ENCODE measurements at places on chromosomes 2 and 18.

GRCh38 chr2:193943406-193943960 is 1713.5 kb upstream of the SLC39A10 start:
- no peak for DNase-seq

DNA sequence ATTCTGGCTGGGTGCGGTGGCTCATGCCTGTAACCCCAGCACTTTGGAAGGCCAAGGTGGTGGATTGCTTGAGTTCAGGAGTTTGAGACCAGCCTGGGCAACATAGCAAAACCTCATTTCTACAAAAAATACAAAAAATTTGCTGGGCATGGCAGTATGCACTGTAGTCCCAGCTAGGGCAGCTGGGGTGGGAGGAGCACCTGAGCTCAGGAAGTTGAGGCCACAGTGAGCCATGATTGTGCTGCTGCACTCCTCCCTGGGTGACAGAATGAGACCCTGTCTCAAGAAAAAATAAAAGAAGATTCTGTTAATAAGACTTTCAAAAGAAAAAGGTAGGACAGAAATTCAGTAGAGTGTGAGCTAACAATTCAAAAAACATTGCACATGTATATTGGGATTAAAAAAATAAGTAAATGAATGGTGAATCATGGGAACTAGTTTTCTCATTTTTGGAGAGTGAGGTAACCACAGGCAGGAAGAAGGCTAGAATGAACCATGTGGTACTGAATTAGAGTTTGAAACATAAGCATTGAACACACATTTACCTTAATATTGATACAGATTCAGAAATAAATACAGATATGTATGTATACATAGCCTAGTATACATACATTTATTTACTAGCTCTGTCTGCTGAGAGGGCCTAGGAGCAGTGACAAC is 53.5 kb downstream of the NCOA1 start:
- DNase-seq = no peak

DNA sequence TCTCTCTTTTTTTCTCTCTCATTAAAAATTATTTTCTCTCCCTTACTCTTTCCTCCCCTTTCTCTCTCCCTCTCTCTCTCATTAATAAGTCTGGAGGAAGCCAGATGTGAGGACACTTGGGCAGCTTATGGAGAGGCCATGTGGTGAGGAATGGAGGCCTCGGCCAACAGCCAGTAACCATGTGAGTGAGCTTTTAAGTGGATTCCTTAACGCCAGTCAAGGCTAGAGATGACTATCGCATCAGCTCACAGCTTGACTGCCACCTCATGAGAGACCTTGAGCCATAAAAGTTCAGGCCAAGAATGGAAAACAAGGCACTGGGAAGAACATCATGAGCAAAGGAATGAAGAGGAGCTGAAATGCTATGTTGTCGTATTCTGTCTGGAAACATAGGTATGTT is 39.1 kb downstream of the ETAA1 start:
- no peak for DNase-seq

DNA sequence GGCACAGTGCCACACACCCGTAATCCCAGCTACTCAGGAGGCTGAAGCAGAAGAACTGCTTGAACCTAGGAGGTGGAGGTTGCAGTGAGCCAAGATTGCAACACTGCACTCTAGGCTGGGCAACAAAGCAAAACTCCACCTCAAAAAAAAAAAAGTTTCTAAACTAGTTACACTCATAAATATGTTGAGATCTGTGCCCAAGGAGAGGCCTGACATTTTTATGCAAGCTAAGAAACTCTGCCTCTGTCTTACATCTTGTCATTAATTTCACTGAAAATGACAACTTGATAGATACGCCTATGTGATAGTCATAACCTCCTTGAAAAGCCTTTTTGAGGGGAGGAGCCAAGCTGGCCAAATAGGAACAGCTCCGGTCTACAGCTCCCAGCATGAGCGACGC is 412.7 kb downstream of the STK39 start:
- DNase-seq = no peak

- DNase-seq = no peak
Observed at GRCh38 chr2:149021271-149021719, 17.2 kb upstream of the LYPD6B start.

DNA sequence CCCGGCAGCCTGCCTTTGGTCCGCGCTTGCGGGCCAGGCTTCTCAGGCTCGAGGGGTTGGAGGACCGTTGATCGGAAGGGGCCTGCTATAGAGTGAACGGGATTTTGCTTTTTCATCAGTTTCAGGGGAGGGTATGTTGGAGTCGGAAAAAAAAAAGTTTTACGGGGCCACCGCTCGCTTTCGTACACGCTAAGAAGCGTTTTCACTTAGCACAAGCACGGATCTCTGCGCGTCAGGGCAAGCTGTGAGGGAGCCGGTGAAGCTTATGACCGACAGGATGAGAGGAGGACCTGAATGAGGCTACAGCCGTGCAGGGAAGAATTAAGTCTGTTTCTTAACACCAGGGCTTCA is 443 bp downstream of the CPSF3 start:
- DNase-seq = no peak

GRCh38 chr18:13434854-13435253 is 216.3 kb downstream of the LDLRAD4 start:
- no peak for DNase-seq

DNA sequence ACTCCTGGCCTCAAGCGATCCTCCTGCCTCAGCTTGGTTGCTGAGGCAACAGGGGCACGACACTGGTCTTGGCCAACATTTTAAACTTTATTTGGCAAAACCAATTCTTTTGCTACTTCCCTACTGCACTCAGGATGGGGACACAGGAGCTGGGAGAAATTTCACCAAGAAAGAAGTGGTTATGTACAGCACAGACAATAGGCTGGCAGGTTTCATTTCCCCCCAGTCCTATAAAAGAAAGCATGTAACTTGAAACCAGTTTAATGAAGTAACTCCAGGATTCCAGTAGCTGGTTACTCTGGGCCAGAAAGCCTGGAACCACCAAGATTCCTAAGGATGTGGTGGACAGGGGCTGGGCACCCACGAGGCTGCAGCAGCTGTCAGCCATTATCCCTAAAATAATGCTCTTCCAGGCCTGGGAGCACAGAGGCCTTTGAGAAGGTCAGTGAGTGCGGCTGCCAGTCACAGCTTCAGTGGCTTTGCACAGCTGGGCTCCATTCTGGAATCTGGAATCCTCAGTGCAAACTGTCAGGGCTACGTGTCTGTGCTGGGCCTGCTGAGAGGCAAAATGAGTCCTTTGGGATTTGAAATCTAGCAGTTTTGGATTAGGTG is 142.3 kb upstream of the ITGA6 start:
- DNase-seq = no peak

DNA sequence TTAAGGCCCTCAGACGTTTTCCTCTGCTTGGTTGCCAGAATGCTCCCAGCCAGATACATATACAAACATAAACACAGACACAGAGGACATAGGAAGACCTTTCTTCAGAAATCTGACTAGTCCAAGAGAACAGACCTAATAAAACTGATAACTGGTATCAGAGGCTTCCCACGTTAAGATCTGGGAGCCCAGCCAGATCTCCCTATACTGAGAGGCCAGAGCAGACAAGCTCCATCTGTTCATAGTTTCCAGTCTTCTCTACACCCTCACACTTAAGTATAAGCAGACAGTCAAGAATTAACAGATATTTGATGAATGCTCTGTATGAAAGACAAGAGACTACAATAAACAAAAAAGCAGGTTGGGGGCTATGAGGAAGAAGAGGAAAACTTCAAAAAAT is 240.5 kb upstream of the CHAC2 start:
- no peak for DNase-seq

GRCh38 chr2:185128996-185129395 is 530.7 kb downstream of the ZNF804A start:
- no peak for DNase-seq

GRCh38 chr2:227324642-227324994 is 433 bp upstream of the MFF start:
- peak; percentile 60 for DNase-seq

DNA sequence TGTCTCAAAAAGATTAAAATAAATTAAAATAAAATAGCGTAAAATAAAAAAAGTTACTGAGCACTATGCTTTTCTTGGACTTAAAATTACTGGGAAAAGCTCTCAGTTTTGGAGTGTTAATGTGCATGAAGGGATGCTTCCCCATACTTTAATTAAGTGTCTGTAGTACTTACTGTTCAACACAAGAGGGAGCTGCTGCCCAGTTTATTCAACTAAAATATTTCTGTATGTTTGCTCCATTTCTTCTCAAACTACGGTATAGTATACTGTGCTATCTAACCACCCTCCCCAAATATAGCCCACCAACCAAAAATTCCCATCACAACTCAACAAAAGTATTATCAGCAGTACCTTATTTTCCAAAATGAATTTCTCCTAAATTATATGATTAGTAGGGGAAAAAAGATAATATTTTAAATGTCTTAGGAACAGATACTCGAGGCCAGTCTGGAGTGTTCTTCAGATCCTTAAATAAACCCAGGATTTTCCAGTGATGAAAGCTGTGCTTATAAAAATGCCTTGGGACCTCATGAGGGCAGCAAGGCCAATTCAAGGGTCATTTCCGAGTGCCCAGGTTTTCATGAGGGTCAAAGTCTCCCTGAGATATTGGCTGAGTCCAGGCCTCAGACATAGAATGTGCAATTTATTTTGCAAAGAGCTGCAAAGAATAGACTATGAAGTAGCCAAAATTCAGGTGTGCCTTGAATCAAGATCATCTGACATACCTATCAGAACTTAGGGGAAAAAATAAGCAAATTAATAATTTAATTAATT is 64.1 kb downstream of the CHRNA1 start:
- DNase-seq = peak; percentile 56
